ENCODE measurements at places on chromosomes 5 and 9.
A peak's percentile ranks its signal among the peaks of the same experiment; 100 is the strongest.

DNA sequence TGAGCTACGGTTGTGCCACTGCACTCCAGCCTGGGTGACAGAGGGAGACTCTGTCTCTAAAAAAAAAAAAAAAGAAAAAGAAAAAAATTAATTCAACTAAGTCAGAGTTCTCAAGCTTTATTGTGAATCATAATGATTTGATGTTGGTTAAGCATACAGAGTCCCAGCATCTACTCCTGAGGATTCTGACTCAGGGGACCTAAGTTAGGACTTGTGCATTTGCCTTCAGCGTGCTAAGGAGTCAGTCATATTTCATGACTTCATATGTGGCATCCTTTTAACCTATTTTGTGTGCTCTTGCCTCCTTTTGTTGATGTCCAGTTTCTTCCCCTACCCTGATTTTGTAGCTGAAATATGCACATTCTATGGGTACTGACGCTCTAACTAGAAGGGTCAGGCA, 2.9 kb downstream of the MYOZ3 start:
- no peak for DNase-seq

DNA sequence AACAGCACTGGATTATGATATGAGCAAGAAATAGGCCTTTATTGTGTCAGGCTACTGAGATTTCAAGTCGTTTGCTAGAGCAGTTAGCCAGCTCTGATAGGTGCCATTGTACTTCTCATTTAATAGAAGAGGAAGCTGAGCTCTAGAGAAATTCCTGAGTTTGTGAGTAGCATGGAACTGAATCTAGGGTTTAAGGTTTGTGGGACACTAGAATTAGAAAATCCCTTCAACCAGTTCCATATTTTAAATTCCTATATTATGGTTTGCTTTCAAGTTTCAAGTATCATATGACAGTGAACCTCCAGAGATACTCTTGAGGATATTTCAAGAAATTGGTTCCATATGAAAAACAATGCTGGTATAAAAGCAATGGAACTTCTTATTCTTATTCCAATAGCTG, 87.6 kb downstream of the ANKRD55 start:
- DNase-seq, result no peak

DNA sequence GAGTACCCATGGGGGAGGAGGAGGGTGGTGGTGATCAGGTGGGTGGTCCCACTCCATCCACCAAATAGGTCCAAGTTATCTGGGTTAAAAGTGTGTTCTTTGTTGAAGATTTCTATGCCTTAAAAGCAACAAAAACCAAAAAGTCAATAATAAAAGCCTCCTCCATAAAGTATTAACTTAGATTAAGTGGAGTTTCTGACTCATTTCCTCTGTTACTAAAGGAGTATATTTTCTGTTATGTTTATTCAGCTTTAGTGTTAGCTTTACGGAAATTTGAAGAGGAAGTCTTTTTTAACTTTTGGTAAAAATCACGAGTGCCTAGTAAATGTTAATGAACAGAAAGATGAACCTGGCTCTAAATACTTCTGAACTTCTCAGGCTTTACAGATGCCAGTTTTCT, 17.8 kb downstream of the FBXO38 start:
- DNase-seq, result no peak

- no peak for DNase-seq
Observed at GRCh38 chr5:89452081-89452480, 569.1 kb upstream of the MEF2C start.

GRCh38 chr5:28110781-28111180, 1072.4 kb upstream of the CDH9 start:
- DNase-seq, result no peak

GRCh38 chr5:74877624-74878304, 11.6 kb upstream of the FAM169A start:
- no peak for DNase-seq

DNA sequence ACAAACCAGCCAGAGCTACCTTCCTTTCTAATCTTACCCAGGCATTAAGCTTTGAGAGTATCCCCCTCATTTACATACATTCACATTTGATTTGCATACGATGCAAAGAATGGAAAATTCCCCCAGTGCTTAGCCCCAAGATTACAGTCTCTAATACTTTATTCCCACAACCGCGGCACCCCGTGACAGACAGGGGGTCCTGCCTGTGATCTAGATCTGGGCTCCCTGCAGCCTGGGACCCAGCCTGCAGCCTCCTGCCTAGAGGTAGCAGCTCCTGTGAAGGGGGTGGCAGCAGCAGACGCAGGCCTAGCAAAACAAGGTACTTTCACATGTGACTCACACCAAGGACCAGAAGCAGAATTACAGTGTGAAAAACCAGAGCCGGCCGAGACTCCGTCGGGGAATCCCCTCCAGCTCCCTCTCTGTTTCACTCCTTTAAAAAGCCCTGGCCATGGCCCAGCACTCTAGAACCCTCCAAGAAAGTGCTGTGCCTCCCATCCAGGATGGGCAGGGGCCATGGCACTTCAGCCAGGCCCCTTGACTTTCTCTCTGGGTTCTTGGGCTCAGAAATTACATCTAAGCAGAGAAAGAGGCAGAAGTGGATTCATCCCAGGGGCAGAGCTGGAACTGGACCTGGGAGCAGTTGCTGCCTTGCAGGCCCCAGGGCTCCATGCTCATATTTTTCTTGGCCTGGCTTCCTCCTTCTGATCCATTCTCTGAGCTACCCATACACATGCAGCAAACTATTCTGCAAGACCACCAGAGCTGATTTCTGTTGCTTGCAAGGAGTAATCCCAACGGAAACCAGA, 14.0 kb upstream of the TCF7 start:
- peak; percentile 88 for DNase-seq

GRCh38 chr9:32398207-32398606, 13.8 kb downstream of the ACO1 start:
- DNase-seq, result no peak

GRCh38 chr9:99819123-99819855, 2.4 kb upstream of the NR4A3 start:
- DNase-seq, result peak; percentile 97

- DNase-seq, result no peak
Observed at GRCh38 chr9:87713278-87713987, 12.5 kb upstream of the CTSL start.

DNA sequence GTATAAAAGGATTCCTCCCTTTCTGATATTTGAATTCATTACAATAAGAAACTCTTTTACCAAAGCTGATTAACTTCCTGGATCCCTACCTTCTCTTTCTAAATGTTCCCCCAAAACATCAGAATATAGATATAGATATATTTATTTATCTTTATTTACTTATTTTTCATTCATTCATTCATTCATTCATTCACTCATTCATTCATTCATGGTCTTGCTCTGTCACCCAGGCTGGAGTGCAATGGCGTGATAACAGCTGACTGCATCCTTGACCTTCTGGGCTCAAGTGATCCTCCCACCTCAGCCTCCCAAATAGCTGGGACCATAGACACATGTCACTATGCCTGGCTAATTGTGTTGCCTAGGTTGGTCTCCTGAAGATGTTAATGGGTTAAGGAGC, 30.7 kb downstream of the GIN1 start:
- DNase-seq, result no peak

- DNase-seq, result no peak
Observed at GRCh38 chr5:157828944-157829639, 29.9 kb downstream of the CLINT1 start.

- no peak for DNase-seq
Observed at GRCh38 chr5:42656651-42657015, 100.0 kb upstream of the CCDC152 start.

GRCh38 chr5:95631991-95632675, 12.2 kb downstream of the GPR150 start:
- DNase-seq, result peak; percentile 48

DNA sequence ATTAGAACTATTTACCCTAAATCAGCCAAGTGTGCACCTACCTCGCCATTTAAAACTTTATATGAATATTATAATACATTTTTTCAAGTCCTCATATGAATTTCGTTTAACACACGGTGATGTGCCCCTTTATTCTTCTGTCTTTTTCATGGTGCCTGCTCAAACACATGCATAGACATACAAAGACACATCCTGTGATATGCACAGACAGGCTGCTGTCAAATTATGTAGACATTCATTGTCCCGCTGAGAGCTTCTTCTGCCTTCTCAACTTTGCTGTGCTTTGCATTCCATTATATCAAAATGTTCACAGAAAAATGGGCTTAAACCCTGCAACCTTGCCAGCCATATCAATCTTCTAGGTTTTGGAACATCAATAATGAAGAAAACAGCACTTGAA, 193.8 kb downstream of the NTRK2 start:
- DNase-seq, result no peak

DNA sequence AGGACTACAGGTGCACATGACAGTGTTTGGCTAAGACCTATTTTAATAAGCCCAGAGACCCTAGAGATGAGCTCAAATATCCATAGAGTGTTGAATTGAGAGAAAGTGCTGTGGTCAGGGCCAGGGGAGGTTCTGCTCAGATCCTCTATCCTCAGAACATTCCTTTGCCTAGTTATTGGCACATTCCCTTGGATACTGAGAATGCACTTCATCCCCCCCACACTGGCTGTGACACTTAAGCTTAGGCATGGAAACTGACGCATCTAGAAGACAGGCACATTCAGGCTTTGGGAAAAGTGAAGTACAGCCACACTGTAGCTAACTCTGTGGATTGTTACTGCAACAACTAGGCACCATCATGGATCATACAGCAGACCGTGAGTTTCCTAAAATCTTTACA, 27.1 kb upstream of the RASGRF2 start:
- no peak for DNase-seq

GRCh38 chr5:180205916-180206315, 3.1 kb downstream of the RASGEF1C start:
- DNase-seq, result no peak

- no peak for DNase-seq
Observed at GRCh38 chr9:86599561-86599960, 245.4 kb upstream of the TUT7 start.

DNA sequence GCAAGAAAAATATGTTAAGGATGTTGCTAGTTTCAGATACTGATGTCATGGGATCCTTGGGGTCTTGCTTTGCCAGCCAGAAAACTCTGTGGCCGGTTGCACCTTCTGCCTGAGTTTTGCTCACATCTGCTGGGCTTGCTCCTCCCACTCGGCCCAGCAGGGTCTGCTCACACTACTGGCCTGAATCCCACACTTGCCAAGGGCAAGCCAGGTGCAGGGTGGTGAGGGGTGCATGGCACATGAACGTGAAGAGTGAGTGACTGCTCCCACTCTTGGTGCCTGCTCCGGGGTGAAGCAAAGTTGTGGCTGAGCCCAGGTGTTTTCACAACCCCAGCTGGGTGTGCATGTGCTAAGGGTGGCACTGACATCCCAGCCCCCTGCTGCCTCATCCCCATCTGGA, 83.1 kb upstream of the STARD4 start:
- DNase-seq, result no peak

- no peak for DNase-seq
Observed at GRCh38 chr5:16727755-16728325, 111.0 kb upstream of the RETREG1 start.

DNA sequence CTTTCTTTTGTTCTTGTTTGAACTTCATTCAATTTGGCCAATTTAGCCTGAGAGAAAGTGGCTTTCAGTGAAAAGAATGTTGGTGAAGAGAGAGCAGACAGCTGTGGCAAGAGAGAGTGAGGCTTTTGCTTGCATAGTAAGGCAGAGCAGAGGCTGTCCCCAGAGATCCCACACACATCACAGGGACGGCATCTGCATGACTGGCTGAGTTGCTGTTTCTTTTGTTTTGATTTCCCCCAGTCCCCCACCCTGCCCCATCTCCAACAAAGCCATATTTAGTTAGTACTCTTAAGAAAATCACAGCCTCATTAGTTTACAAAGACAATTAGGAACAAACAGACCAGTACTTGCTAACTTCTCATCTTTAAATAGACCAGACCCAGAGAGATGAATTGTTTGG, 363.9 kb upstream of the SEMA6A start:
- DNase-seq, result no peak

DNA sequence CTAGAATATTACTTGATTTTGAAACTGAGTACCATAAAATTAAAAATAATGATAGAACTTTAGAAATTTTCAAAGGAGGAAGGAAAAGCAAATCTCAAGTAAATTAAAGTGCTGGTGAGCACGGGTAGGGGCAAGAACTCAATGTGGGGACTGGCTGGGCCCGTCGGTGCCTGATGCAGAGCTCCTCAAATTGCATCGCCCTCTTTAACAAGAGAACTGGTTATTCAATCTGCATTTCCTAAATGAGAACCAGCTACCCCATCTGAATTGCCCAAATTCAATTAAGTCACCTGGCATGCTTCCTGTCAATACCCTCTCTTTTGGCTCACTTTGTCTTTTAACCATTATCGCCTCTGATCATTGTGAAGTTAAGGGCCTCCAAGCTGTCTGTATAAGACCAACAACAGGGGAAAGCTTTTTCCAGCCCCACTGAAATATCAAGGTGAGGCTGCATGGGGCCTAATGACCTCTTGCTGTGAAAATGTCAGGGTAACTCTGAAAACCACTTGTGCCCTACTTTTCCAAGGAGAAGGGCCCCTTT, 316.7 kb downstream of the SLIT3 start:
- DNase-seq, result no peak

- no peak for DNase-seq
Observed at GRCh38 chr5:61806491-61807020, 474.5 kb downstream of the ZSWIM6 start.

DNA sequence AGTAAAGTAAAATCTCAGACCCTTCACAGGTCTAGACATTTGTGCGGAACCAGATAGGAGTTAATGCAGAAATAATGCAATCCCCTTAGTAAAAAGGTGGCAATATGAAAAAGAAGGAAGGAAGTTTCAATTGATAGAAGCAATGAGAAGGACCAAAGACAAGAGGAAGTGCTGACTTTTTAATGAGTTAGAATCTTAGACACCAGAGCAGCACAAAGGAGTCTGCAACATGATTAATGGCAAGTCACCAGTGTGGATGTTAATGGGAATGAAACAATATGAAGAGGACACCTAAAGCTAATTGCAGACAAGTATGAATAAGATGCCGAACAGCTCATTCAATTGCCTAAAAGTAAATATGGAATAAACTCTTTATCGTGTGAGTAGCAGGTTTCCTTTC, 50.9 kb downstream of the MEGF9 start:
- DNase-seq, result no peak

DNA sequence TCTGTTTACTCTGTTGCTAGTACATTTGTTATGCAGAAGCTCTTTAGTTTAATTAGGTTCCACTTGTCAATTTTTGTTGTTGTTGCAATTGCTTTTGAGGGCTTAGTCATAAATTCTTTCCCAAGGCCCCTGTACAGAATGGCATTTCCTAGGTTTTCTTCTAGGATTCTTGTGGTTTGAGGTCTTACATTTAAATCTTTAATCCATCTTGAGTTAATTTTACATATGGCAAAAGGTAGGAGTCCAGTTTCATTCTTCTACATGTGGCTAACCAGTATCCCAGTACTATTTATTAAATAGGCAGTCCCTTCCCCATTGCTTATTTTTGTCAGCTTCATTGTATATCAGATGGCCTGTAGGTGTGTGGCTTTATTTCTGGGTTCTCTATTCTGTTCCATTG, 792.4 kb downstream of the PTPRD start:
- DNase-seq, result no peak

Data from GM06990 (cell line).